NCI-H748 treated with DMSO at 0.1 percent for 48 hours (cell line): ENCODE measurements at places on chromosomes 6 and 20.

- no peak for DNase-seq
Observed at GRCh38 chr6:36850021-36850420, 10.8 kb upstream of the CPNE5 start.

GRCh38 chr20:62500237-62500864 lies 24.6 kb upstream of the GATA5 start:
- DNase-seq: peak; percentile 20

GRCh38 chr6:140124498-140124897 lies 750.0 kb upstream of the CITED2 start:
- DNase-seq: no peak

DNA sequence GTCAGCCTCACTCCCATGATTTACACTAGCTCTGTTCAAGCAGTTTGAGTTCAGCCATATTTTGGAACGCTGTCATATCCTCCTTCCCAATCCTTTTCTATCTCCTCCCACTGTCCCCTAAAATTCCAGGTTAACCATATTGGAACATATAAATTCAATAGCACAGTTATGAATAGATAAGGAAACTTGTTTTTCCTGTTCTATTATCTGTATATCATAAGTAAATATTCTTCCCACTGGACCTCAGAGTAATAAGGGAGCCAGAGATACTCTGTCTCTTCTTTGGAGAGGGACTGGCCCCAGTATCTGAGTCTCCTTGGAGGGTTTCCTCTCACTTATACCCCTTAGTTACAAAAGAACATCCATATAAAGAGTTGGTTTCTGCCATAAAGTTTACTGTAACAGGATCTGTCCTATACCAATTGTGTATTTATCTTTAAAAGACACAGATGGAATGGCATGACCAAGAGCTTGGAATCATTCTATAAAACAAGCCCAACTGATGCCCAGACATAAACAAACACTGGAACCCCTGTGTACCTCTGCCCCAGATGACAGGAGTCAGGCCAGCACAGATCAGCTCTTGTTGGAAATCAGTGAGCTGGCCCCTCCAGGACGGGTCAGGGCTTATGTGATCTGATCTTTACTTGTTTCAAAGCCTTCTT lies 67.1 kb downstream of the EPB41L2 start:
- DNase-seq: no peak

- no peak for DNase-seq
Observed at GRCh38 chr20:32621071-32621890, 36.1 kb upstream of the NOL4L start.

GRCh38 chr6:74939151-74939708 lies 266.6 kb downstream of the COL12A1 start:
- DNase-seq: no peak

DNA sequence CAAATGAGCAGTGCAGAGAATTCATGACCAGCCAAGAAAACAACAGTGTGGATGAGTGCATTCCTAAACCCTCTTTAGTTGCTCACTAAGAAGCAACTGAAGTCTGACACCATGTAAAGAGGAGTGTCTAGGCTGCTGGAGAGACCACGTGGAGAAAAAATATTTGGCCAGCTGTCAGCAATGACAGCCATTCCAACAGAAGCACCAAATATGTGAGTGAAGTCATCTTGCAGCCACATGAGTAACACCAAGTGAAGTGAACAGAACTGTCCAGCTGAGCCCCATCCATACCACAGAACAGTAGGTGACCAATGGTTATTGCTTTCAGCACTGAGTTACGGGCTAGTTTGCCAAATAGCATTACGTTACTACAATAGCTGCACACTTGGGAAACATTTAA lies 89.4 kb downstream of the TBXT start:
- DNase-seq: no peak

- DNase-seq: no peak
Observed at GRCh38 chr6:162157167-162157870, 570.2 kb downstream of the PRKN start.

DNA sequence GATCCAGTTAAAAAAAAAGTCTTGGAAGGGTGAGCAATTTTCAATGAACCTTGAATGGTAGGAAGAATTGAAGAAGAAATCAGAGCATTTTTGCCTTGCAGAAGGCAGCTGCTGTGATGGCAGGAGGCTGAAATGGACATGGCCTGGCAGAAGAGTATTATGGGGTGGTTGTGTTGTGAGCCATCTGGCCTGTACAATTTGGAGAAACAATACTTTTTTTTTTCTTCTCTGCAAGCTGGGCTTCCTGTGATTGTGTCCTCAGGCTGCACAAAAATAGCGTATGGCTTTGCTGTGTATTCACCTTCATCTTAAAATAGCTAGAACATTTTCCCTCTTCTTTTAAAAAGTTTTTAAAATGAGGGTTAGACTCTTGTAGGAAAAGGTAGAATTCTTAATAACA lies 21.4 kb downstream of the SYCP2L start:
- DNase-seq: no peak

DNA sequence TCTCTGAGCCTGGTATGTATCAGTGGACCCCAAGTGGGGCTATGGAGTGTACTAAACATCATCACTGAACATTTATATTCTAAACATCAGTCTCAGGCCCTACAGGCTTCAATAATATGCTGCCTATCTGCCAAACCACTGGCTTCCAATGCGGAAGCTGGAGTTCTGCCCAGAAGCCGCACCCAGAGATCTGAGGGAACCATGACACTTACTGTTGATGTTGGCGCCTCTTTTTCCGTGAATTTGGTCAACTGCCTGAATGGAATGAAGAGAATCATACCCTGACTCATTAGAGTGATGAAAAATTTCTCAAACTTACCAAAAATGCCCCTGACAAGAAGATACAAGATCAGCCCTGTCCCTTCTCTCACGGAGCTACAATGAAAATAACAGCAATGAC lies 66.2 kb downstream of the SLC22A23 start:
- no peak for DNase-seq

DNA sequence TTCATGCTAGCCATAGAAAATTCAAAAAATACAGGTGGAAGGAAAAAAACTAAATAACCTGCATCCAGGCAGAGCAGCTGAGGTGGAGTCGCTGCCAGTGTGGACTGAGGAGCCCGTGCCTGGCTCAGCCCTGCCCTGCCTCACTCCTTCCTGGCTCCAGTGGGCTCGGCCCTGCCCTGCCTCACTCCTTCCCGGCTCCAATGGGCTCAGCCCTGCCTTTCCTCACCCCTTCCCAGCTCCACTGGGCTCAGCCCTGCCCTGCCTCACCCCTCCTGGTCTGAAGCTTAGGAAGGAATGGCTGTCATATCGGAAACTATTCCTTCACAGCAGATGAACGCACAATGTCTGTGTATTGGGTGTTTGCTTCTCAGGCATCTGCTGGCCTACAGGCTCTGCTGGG lies 142.1 kb downstream of the SMOC2 start:
- no peak for DNase-seq

DNA sequence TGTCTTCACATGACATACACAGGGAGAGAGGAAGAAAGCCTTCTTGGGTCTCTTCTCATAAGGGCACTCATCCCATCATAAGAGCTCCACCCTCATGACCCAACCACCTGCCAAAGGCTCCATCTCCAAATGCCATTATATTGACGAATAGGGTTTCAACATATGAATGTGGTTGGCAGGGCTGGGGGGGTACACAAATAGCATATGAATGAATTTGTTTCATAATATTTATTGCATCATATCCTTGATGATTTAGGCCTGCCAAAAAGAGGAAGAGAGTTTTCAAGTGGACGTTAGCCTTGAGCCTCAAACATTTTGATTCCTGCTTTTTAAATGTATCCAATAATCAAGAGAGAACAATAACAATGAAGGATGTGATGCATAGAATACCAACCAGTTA lies 26.2 kb upstream of the OPRM1 start:
- DNase-seq: no peak

- DNase-seq: no peak
Observed at GRCh38 chr20:38601216-38602184, at the start of gene ARHGAP40. ARHGAP40 (plus strand) TSS chr20:38601809.

DNA sequence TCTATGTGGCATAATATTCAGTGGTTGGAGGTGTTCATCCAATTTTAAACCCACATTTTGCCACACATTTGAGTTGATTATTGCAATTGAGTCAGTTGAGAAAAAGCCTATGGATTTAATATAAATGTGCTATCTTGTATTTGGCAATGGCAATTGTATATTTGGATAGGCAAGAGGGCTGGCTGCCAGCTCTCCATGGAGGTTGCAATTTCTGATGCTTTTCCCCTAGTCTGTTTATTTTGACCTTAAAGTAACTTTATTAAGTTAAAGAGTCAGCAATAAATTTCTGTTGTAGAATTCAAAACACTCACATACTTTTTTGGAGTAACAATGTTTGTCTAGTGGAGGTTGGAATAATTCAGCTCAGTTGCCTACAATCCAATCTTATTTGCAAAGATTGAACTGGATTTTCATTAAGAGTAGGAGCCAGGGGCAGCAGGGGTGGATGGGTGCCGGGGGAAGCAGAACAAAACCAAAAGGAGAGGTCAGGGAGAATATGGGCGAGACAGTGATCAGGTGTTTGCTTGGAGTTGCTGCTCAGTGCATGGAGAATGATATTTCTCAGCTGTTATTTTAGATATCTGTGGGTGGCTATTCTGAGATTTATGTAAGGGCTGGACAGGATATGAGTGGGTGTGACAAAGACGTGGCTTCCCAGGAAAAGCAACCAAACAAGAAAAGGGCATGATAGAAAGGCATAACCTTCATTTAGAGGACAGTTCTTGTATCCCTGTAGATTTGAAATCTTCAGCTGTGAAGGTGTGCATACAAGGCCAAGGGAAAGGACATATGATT lies 163.0 kb downstream of the HDGFL1 start:
- no peak for DNase-seq

DNA sequence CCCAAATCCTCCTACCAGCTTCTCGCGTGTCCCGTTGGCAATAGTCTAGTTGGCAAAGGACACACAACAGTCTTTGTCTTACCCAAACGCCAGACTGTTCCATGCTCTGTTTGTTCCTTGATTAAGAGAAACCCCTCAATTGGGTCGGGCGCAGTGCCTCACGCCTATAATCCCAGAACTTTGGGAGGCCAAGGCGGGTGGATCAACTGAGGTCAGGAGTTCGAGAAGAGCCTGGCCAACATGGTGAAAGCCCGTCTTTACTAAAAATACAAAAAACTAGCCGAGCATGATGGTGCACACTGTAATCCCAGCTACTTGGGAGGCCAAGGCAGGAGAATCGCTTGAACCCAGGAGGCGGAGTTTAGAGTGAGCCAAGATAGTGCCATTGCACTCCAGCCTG lies 153.7 kb downstream of the GRM4 start:
- DNase-seq: no peak

- DNase-seq: no peak
Observed at GRCh38 chr6:132456700-132457143, 55.4 kb upstream of the MOXD1 start.

GRCh38 chr6:9139746-9140145 lies 704.4 kb upstream of the SLC35B3 start:
- DNase-seq: no peak

- DNase-seq: no peak
Observed at GRCh38 chr6:38715016-38715689, at the start of gene DNAH8. DNAH8 (plus strand) TSS chr6:38715311; CDS start chr6:38722810, 7,499 bp downstream.

DNA sequence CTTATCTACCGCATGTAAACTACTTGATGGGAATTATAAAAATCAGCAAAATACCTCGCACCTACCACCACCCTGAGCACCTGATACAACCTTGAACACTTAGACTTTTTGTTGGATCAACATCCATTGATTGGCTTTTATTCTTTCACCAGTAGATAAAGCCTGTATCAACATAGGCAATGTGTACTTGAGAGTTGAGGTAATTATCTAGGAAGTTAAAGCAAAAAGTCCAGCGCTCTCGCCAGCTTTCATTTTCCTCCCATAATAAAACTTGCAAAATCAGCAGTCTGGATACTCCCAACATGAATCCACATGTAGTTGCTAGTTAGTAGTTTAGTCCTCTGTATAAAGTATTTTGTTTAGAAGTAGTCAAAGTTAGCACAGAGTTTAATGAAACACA lies 132.0 kb upstream of the PRDM1 start:
- DNase-seq: peak; percentile 19

DNA sequence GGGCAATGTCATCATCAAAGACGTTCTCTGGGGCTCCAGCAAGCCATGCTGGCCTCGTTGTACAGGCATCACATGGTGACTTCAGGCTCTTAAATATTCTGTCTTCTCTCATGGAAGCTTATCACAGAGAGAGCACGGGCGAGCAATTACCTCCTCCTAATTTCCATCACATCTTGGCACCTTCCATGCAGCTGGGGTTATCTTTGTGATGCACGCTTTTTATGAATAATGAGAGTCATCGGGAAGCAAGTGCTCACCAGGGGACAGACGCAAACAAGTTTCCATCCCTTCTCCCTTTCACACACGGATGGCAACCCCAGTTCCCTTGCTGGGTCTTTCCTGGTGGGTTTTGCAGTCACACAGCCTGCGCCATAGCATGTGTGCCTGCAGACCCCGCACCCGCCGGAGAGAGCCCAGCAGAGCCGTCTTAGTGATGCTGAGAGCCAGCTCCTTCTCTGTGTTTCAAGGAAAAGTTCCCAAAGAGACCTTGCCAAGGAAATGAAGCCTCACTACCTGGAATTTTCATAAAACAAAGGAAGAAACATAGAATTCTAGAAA lies 116.3 kb upstream of the AFDN start:
- no peak for DNase-seq

DNA sequence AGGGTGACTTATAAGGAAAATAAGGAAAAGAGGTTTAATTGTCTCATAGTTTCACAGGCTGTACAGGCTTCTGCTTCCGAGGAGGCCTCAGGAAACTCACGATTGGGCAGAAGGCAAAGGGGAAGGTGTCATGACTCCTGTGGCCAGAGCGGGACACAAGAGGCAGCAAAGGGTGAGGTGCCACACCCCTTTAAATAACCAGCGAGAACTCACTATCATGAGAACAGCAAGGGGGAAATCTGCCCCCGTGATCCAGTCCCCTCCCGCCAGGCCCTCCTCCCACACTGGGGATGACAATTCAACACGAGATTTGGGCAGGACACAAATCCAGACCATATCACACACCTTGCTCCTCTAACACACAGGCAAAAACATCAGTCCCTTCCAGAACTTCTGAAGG lies 254.0 kb downstream of the DLL1 start:
- DNase-seq: no peak

- no peak for DNase-seq
Observed at GRCh38 chr6:17908831-17909230, 78.6 kb downstream of the KIF13A start.

DNA sequence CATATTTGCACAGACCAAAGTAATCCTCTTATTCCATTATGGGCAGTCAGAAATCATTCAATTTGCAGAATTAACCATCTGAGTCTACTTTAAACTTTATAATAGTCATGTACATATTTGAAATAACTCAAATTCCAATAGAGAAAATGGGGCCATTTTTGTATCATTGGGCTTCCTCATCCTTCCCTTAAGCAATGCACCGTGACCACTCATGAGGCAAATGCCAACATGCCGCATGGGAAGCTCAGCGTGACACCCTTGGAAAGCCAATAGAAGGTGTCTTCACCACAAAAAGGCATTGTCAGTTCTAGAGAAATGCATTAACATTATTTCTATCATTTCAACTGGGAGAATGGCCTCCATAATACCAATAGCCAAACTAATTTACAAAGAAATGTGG lies 38.5 kb downstream of the SIM1 start:
- DNase-seq: no peak

DNA sequence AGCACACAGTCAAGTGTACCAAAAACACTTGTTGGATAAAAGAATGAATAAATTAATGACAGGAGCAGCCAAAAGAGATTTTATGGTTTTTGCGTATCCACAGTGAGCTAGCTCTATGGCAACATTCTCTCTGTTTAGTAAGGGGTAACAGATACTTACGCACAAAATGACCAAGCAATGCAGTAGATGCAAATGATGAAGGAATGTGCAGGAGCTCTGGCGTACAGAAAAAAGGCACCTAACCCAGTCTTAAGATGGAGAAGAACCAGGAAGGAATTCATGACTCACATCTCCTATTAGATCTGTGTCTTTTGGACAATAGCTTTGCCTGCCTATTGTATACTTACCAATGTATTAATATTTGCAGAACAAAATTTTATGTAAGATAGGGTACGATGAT lies 191.9 kb upstream of the PREP start:
- no peak for DNase-seq
